Suppressor macrophage (primary cell): ENCODE measurements at places on chromosomes 16 and 17.

DNA sequence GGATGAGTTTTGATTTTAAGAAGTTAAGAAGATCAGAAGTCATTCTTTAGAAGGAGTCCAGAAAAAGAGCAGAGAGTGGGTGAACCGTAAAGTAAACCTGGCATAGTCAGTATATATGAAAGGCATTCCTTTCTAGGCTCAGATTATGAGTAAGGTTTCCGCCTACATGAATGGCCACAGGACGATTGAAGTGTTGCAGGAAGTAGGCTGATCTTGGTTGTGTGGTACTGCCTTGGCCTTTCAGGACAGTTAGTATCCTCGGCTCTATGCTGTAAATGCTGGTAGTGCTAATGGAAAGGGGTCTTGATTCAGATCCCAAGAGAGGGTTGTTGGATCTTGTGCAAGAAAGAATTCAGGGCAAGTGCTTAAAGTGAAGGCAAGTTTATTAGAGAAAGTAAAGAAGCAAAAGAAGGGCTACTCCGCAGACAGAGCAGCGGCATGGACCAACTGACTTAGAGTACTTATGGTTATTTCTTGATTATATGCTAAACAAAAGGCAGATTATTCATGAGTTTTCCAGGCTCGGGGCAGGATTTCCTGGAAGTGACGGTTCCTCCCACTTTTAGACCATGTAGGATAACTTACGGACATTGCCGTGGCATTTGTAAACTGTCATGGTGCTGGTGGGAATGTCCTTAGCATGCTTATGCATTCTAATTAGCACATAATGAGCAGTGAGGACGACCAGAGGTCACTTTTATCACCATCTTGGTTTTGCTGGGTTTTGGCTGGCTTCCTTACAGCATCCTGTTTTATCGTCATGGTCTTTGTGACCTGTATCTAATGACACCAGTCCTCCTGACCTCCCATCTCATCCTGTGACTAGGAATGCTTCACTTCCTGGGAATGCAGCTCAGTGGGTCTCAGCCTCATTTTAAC lies 164.8 kb downstream of the SNX29 start:
- DNase-seq, result peak; percentile 16

- peak; percentile 51 for DNase-seq
Observed at GRCh38 chr17:6496116-6496481, 51.8 kb downstream of the PIMREG start.

DNA sequence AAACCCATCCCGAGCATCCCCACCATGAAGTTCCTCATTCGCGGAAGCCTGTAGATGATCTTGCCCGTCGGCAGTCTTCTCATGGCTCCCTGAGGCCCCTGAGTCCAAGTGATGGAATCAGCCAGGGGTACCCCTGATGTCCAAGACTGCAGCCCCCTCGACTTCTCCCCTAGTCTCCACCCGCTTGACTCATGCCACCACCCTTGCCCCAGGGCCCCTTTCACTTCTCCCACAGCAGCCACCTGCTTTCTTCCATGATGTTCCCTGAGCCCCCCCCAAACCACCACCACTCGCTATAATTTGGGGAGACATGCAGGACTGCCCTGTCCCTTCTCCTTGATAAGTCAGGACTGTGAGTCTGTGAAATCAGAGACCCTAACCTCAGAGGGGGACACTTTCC lies 11.4 kb downstream of the BEAN1 start:
- DNase-seq, result no peak

- DNase-seq, result no peak
Observed at GRCh38 chr17:15892731-15893657, 51.9 kb upstream of the ADORA2B start.

GRCh38 chr16:83706394-83706793 lies 101.4 kb upstream of the HSBP1 start:
- DNase-seq, result no peak

- DNase-seq, result no peak
Observed at GRCh38 chr17:4490637-4491061, 8.0 kb upstream of the SPNS2 start.
